Substantia nigra (tissue), 51 donors: ENCODE measurements at places on chromosomes 6 and 20.

DNA sequence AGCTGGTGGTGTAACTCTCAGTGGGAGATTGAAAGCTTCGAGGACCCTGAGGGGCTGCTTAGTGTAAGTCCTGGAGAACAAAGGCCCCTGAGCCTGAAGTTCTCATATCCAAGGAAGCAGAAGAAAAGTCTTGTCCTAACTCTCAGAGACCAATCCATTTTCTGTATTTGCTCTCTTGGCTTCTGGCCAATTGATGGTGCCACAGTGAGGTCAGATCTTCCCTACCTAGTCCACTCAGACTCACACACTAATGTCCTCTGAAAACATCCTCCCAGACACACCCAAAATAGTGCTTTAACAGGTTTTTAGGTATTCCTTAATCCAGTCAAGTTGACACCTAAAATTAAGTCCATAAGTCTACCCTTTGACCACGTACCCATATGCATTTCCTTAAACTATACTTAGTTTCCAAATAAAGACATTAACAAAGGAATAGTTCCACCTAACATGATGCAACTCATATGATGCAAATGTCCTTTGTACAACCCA lies 29.4 kb downstream of the ZNF292 start:
- no peak for DNase-seq

DNA sequence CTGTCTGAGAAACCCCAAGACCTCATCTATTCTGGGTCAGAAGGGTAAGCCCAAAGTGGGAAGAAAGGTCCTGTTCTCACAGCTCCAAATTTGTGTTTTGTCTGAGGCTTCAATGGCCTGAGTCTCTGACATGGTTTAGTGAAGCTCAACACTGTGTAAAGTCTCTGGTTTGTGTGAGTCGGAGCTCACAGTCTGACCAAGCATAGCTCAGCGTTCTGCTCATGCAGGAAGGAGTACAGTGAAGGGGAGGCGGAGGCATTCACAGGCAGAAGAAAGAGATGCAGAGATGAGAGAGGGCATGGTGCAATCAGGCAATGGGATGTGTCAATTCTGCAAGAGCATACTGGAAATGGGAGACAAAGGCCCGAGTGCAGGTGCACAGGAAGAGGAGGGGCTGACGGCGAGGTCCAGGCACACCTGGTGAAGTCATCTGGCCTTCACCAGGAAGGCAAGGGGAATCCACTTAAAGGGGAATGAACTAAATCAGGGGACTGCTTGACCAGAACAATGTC lies 463.0 kb upstream of the AGPAT4 start:
- no peak for DNase-seq

DNA sequence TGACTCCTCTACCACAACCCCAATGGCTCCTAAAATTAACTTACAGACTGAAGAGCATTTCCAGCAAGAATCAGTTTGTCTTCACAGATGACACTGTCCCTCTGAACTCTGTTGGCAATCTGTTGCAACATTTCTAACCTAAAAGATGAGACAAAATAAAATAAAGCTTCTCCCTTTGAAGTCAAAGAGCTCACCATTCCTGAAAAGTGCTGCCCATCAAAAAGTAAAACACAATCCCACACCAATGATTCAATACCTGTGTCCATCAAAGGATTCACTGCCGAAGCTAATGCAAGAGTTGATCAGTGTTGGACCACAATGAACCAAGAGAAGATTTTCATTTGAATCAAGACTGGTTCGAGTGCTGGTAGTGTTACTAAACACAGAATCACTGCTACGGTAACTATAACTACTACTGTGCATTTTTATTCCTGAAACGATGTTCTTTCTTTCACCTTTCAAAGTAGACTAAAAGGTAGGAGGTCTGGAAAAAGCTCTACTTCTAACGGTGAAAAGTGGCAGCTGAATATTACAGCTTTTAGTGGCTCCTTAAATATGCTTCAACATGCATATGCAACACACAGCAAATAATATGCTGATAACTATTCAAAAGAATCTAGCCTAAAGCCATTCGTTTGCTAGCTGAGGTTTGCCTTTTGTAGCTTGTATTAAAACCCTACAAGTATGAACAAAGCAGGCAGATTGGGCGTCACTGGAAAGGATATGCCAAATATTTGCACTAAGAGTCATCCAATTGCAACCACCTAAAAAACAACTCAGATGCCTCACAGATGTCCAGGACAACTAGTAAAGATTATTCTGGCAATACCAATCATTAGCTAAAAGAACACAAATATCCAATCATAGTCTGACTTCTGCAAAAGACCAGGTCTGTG lies at the start of gene DST:
Gene DST, minus strand, starts transcription at position 524 of the 896 bp plus-strand sequence.
- no peak for DNase-seq

GRCh38 chr20:62825986-62826645 lies 9.3 kb downstream of the COL9A3 start:
- DNase-seq: no peak

GRCh38 chr6:136408204-136408603 lies 118.6 kb upstream of the BCLAF1 start:
- DNase-seq: no peak

- DNase-seq: no peak
These were observed 51.8 kb upstream of the FRMD1 start for GRCh38 chr6:168130697-168131371.

DNA sequence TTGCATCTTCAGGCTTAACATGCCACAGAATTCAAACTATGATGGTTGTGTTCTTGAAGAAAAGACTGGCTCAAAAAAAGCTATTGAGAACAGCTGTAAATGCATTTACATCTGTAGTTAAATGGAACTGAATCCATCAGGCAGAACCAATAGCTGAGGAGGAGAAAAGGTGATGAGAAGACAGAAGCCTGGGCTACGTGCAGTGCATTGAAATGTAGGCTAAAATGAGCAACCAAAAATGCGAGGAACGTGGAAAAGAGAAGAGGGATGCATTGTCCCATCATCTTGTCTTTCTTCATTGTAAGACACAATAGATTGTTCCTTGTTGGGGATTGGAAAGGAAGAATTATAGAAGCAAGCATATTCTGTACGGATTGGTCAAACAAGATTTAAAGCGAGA lies 13.8 kb upstream of the HDDC2 start:
- no peak for DNase-seq

GRCh38 chr6:21942897-21943296 lies 349.3 kb downstream of the SOX4 start:
- no peak for DNase-seq

- no peak for DNase-seq
These were observed 7.3 kb downstream of the SDC4 start for GRCh38 chr20:45340951-45341350.

DNA sequence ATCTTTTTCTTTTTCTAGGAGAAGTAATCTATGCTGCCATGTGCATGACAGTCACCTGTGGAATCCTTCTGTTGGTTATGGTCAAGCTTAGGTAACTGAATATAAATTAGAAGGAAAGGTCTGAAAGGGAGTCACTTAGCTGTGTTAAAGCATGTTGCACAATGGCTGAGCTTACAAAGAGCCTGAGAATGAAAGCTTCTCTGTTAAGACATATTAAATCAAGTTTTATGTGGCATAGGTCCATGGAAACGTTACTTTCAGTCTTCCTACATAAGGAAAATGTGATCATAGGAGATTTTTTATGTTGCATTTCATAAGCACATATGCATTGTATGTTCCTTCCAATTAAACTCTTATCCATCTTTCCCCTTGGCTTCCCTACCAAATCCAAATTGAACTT lies 72.1 kb downstream of the GFRAL start:
- no peak for DNase-seq

DNA sequence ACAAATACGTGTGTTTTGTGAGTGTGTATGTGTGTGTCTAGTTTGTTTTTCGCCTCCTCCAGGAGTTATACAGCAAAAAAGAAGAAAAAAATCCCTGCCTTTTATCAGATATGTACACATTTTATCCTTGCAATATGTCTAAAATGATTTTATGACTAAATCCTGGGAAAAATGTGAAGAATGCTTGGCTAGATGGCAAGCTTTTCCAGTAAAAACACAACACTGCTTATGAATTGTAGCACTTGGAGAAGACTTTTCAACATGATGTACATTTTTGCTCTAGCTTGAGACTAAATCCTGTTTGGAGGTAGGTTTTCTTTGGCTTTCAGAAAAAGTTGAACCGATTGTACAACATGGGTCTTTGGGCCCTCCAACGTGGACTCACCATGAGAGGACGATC lies 160.2 kb downstream of the GMPR start:
- no peak for DNase-seq

DNA sequence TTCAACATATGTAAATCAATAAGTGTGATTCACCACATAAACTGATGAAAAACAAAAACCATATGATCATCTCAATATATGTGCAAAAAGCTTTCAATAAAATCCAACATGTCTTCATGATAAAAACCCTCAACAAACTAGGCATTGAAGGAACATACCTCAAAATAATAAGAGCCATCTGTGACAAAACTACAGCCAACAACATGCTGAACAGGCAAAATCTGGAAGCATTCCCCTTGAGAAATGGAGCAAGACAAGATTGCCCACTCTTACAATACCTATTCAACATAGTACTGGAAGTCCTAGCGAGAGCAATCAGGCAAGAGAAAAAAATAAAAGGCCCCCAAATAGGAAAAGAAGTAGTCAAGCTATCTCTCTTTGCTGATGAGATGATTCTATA lies 76.5 kb downstream of the OTOR start:
- DNase-seq: no peak
